Activated CD8-positive, alpha-beta memory T cell treated with anti-CD3 and anti-CD28 coated beads, Interleukin-2, amount 10 ng/mL, durations not matched to agents 7 days and 5 days (primary cell): ENCODE measurements at places on chromosomes 2 and 18.

DNA sequence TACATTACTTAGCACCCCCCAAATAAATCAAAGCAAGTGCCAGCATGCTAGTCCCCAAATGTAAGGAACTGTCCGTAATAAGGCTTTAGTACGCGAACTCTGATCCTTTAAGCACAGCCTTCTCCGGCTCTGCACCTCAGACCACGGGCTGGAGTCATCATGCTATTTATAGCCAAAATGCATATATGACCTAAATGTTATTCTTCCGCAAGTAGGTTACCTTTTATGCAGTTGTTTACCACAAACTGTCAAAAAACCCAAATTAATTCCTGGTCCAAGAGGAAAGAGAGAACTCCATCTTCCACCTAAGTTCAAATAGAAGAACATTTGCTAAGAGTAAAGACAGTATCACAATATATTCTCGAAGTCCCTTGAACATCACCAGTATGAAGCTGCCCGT is 42.7 kb downstream of the ZNF516 start:
- DNase-seq = no peak
- H3K27ac ChIP-seq = no peak overlapping the region
- H3K27me3 ChIP-seq = peaks cover 53% of the 10 kb centered on the region
- no peak overlapping the region for H3K4me3 ChIP-seq
- peaks cover 11% of the 10 kb centered on the region for H3K4me1 ChIP-seq

GRCh38 chr2:122083256-122084048 is 328.0 kb downstream of the TSN start:
- H3K36me3 ChIP-seq = no peaks in the 10 kb centered on the region
- peaks cover 2% of the 10 kb centered on the region for H3K27me3 ChIP-seq
- H3K27ac ChIP-seq = no peak overlapping the region
- H3K4me3 ChIP-seq = no peak overlapping the region

- H3K27me3 ChIP-seq = no peaks in the 10 kb centered on the region
- DNase-seq = no peak
- no peak overlapping the region for H3K4me3 ChIP-seq
- H3K27ac ChIP-seq = no peak overlapping the region
Measured at GRCh38 chr2:188519136-188519535, 227.5 kb downstream of the GULP1 start.

DNA sequence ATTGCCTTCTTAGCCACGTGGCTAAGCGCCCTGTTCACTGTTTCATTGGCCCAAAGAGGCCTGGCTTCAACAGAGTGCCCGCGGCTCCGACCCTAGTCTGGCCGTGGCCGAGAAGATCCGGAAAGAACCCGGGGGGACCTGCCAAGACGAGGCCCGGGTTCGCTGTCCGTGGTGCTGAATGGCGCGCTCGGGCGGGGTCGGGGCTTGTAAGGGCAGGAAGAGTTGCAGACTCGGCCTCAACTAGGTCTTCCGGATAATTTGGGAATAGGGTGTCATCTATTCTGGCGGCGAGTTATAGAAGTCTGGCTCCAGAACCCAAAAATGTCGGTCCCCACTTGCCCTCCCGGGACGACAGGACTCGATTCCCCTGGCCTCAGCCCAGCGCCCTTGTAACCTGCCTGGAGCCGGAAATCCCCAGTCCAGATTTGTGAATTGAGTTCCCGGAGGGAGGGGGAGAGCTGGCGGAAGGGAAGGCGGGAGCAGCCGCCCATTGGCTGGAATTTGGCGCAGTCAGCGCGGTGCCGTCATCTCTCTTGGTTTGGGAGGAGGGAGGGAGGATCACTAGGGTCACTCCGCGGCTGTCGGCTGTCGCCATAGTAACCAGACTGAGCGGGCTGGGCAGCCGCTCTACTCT is 3.5 kb downstream of the CDK5R2 start:
- peaks cover 70% of the 10 kb centered on the region for H3K27me3 ChIP-seq
- peak; percentile 72 for DNase-seq

GRCh38 chr18:25235401-25236042 is 116.4 kb downstream of the ZNF521 start:
- no peaks in the 10 kb centered on the region for H3K4me1 ChIP-seq
- H3K4me3 ChIP-seq = no peak overlapping the region
- no peaks in the 10 kb centered on the region for H3K36me3 ChIP-seq

DNA sequence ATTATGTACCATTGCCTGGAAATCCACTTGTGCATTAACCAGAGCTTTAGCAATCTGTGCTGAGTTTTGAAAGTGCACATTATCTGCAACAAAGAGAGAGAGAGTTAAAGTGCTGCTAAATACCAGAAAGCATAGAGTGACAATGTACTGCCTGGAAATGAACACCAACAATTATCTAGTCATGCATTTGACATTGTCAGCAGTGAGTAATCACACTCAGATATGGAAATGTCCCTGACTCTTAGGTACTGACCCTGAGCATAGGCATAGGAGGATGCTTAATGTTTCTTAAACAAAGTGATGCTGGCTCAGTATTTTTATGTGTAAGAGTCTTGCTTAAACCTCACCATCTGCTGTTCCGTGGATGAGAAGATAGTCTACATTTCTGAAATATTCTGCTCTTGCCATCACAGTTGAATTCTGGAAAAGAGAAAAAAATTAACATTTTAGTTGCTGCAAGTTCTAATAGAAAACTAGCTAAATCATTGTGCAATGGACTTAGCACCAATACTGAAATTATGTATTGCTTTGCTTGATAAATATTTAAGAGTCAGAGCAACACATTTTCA is 20.8 kb upstream of the GCG start:
- peaks cover 18% of the 10 kb centered on the region for H3K4me1 ChIP-seq
- H3K27ac ChIP-seq = no peak overlapping the region
- H3K4me3 ChIP-seq = no peak overlapping the region
- H3K36me3 ChIP-seq = no peaks in the 10 kb centered on the region
- no peak for DNase-seq

- H3K27me3 ChIP-seq = peaks cover 4% of the 10 kb centered on the region
- H3K4me1 ChIP-seq = peaks cover 27% of the 10 kb centered on the region
- H3K36me3 ChIP-seq = peaks cover 4% of the 10 kb centered on the region
- H3K27ac ChIP-seq = peak overlapping the region; percentile 36
- H3K4me3 ChIP-seq = peak overlapping the region; percentile 51
Measured at GRCh38 chr2:127408807-127409099, 9.5 kb upstream of the PROC start.

GRCh38 chr18:34514957-34515356 is 195.1 kb upstream of the DTNA start:
- DNase-seq = no peak
- no peaks in the 10 kb centered on the region for H3K4me1 ChIP-seq
- H3K27ac ChIP-seq = no peak overlapping the region

DNA sequence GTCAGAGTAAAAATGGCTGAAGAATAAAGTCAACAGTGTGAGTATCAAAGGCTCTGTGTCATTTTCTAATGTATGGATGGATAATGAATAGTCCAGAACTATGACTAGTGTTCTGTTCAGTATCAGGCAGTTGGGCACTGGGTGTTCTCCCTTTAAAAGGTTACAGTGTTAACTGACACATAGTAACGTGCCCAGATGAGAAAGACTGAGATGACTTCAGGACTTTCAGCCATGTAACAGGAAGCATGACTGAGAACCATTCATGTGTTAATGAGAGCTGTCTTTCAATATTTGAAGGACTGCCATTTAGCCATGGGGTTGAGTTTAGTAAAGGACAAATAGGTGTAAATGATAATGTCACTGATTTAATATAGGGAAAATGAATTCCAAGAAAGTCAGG is 187.1 kb downstream of the GULP1 start:
- H3K36me3 ChIP-seq = no peaks in the 10 kb centered on the region
- H3K4me1 ChIP-seq = no peaks in the 10 kb centered on the region
- no peak for DNase-seq
- H3K27ac ChIP-seq = no peak overlapping the region

DNA sequence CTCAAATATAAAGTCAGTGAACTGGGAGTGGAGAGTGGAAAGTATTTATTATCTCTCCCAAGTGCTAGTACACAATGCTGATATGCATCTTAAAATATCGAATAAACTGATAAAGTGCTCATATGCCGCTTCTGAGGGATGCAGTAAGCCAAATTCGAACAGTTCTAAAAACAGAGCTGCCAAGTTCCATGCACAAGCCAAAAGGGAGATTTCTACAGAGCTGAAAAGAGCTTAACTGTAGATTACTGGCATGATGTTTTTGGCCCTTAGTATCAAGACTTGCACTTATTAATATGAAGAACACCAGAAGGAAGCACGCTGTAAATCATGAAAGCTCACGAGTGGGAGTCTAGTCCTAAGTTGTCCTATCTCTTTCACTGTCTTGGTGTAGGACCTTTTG is 7.9 kb downstream of the TMEFF2 start:
- no peaks in the 10 kb centered on the region for H3K36me3 ChIP-seq
- peaks cover 31% of the 10 kb centered on the region for H3K27me3 ChIP-seq
- H3K4me3 ChIP-seq = no peak overlapping the region
- DNase-seq = no peak
- no peaks in the 10 kb centered on the region for H3K4me1 ChIP-seq
- no peak overlapping the region for H3K27ac ChIP-seq

GRCh38 chr2:240146627-240147278 is 6.3 kb upstream of the OTOS start:
- no peak for DNase-seq
- no peaks in the 10 kb centered on the region for H3K4me1 ChIP-seq
- no peak overlapping the region for H3K4me3 ChIP-seq
- H3K36me3 ChIP-seq = no peaks in the 10 kb centered on the region

DNA sequence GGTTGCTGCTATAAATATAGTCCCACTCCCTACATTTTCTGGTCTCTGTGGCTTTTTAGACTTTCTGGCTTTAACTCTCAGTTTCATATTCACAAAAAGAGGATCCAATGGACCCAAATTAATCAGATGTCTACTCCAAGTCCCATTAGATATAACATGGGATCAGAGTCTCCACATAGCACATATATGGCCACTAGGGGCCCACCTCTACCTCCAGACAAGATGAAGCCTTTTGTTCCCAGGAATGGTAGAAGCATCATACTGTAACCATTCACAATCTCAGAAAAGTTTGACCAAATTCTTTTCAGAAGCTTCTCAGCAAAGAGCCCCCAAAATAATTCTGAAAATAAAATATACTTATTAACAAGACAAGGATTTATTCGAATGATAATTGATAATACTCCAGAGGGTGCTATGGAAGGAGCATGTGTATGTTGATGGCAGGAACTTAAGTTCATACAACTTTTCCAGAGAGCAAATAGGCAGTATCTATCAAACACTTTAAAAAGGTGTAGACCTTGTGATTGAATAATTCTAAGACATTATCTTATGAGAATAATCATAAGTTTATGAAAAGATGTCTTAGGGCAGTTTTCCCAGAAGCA is 382.3 kb upstream of the CRIM1 start:
- H3K4me1 ChIP-seq = peaks cover 2% of the 10 kb centered on the region
- no peaks in the 10 kb centered on the region for H3K36me3 ChIP-seq
- no peak overlapping the region for H3K4me3 ChIP-seq
- DNase-seq = no peak

DNA sequence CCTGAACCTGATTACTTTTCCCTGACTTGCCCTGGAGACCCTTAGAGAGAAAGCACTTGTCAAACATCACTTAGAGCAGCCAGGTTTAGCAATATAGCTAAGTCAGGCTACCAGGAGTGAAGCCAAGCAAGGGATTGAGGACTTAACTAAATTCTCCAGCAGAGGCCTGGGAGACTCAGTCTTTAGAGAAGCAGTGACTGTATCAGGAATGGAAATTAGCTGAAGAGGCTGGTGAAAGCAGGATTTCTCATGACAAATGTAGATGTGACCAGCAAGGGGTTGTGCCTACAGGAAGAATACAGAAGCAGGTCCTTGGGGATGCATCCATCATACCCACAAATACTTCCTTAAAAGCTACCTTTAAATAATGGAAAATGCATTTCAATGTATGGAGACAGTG is 368.9 kb upstream of the MEIS1 start:
- no peak for DNase-seq
- H3K36me3 ChIP-seq = no peaks in the 10 kb centered on the region
- H3K4me1 ChIP-seq = no peaks in the 10 kb centered on the region
- H3K27ac ChIP-seq = no peak overlapping the region
- H3K27me3 ChIP-seq = no peaks in the 10 kb centered on the region

DNA sequence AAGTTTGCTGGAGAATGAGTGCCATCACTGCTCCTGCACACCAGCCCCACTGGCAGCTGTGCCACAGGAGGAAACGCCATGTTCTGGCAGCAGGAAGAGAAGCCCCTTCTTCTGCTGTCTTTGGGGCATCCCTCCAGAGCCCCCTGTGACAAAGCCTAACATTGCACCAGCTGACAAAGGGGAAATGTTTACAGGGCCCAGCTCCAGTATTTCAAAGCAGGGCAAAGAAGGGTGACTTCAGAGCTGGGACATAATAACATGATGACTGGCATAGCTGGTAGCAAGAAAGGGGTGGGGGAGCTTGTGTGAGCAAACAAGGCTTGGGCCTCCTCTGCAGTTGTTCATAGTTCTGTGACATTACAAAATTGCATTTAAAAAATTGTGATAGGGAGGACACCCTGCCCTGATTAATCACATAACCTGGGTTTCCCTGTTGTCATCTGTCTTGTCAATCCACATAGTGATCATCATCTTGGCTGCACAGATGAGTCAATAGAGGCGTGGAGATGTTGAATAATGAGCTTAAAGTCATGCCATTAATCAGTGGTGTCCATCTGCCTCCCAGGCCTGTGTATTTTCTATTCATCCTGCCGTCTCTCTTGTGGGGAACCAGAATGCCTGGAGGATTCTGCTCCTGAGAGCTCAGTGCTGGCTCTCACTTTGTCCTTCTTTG is 29.1 kb upstream of the PDIA6 start:
- no peaks in the 10 kb centered on the region for H3K36me3 ChIP-seq
- H3K27ac ChIP-seq = no peak overlapping the region
- peaks cover 22% of the 10 kb centered on the region for H3K27me3 ChIP-seq
- H3K4me3 ChIP-seq = no peak overlapping the region
- H3K4me1 ChIP-seq = no peaks in the 10 kb centered on the region

DNA sequence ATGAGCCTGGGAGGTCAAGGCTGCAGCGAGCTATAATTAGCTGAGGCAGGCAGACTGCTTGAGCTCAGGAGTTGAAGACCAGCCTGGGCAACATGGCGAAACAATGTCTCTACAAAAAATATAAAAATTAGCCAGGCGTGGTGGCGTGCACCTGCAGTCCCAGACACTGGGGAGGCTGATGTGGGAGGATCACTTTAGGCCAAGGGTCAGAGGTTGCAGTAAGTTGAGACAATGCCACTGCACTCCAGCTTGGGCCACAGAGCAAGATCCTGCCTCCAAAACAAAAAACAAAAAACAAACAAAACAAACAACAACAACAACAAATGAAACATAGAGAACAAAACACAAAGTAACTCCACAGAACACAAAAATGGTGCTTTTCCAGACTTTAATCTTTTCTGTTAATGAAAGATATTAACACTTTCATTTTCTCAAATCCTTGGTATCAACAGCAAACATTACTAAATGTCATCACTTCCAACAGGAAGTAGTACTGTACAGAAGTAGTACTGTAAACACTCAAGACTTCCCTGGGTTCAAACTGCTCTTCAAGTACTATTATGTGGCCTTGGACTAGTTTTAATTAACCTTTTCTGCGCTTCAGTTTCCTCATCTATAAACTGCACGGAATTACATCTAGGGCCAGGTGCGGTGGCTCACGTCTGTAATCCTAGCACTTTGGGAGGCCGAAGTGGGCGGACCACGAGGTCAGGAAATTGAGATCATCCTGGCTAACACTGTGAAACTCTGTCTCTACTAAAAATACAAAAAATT is 27.9 kb downstream of the PUM2 start:
- H3K4me1 ChIP-seq = peaks cover 50% of the 10 kb centered on the region
- DNase-seq = no peak
- no peaks in the 10 kb centered on the region for H3K27me3 ChIP-seq
- peak overlapping the region; percentile 9 for H3K27ac ChIP-seq
- no peak overlapping the region for H3K4me3 ChIP-seq
- H3K36me3 ChIP-seq = peaks cover 56% of the 10 kb centered on the region
